ENCODE measurements at places on chromosomes 1 and 21.
A peak's percentile ranks its signal among the peaks of the same experiment; 100 is the strongest.

DNA sequence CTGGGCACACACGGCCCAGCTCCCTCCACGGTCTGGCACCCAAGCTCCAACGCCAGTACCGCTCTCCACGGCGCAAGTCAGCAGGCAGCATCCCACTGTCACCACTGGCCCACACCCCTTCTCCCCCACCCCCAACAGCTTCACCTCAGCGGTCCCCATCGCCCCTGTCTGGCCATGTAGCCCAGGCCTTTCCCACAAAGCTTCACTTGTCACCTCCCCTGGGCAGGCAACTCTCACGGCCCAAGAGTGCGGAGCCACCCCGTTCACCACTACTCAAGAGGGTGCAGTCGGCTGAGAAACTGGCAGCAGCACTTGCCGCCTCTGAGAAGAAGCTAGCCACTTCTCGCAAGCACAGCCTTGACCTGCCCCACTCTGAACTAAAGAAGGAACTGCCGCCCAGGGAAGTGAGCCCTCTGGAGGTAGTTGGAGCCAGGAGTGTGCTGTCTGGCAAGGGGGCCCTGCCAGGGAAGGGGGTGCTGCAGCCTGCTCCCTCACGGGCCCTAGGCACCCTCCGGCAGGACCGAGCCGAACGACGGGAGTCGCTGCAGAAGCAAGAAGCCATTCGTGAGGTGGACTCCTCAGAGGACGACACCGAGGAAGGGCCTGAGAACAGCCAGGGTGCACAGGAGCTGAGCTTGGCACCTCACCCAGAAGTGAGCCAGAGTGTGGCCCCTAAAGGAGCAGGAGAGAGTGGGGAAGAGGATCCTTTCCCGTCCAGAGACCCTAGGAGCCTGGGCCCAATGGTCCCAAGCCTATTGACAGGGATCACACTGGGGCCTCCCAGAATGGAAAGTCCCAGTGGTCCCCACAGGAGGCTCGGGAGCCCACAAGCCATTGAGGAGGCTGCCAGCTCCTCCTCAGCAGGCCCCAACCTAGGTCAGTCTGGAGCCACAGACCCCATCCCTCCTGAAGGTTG is 97.6 kb downstream of the PIK3R3 start:
- DNase-seq = no peak

- DNase-seq = no peak
Measured at GRCh38 chr1:181347495-181348390, 135.6 kb upstream of the CACNA1E start.

- DNase-seq = no peak
Measured at GRCh38 chr1:33338440-33339211, 17.7 kb upstream of the A3GALT2 start.

GRCh38 chr1:84365225-84366221 is 32.8 kb upstream of the DNASE2B start:
- no peak for DNase-seq

DNA sequence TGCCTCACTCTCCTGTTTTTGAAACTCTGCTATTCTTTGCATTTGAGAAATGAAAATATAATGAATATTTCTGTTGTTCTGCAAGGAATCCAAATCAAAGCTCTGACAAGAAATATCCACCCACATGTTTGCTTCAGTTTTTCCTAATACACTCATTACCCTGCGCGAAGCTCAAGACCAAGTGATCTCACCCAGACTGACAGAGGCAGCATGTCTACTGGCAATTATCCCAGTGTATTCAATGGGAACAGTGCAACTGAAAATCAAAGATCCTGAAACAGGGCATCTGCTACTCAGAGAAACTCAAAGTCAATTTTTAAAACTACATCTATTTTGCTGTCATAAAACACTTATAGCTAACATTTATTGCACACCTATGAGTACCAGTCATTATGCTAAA is 321.0 kb upstream of the LRRC7 start:
- DNase-seq = no peak

GRCh38 chr1:226882631-226883409 is 12.4 kb downstream of the PSEN2 start:
- DNase-seq = peak; percentile 78

DNA sequence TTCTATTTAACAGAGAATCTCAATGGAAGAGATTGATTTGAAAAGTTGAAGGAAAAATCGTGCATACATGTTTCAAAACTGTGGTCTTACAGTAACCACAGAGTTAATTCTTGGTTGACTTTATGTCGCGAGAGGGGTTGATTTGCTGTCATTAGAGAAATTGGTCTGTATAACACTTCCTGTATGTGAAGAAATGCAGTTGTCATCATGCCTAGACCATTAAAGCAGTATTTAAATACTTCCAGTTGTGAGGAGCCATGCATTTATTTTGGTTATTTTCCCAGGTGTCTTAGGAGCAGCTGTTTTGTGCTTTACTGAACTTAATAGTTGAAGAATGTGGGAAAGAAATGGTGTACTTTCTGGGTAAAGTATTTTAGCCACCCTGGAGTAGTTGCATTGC is 76.2 kb downstream of the NFIA start:
- DNase-seq = no peak

DNA sequence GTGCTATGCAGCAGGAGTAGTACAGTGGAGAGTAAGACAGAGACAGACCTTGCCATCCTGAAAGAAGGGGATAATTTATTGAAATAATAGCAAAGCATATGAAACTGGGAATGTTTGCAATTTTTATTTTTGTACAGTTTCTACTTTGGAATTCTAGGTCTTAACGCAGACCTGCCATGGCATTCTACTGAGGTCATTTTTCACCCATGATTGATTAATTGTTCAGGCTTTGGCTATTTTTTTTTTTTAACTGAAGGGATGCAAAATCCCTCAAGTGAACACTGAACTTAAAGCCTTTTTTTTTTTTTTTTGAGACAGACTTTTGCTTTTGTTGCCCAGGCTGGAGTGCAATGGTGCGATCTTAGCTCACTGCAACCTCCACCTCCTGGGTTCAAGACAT is 27.1 kb downstream of the MTF2 start:
- no peak for DNase-seq

- no peak for DNase-seq
Measured at GRCh38 chr1:217534566-217534965, 96.3 kb downstream of the GPATCH2 start.

GRCh38 chr1:244361764-244362473 is 89.8 kb downstream of the ADSS2 start:
- DNase-seq = no peak

- no peak for DNase-seq
Measured at GRCh38 chr1:94514095-94514727, 27.3 kb downstream of the F3 start.

DNA sequence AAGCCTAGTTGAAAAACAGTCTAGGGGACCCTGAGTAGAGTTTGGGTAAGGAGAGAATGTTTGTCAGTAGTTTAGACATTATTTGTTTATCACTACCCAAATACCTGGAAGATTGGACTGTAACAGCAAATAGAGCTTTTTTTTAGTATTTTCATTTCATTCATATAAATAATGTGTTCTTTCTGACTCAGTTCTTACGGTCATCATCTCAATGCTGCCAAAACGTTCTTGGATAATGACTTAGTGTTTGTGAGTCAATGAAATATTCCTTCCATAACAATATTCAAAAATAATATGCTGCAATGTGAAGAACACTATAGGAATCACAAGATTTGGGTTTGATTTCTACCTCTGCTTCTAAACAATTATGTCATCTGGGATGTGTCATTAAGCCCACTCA is 400.0 kb upstream of the PKN2 start:
- no peak for DNase-seq

DNA sequence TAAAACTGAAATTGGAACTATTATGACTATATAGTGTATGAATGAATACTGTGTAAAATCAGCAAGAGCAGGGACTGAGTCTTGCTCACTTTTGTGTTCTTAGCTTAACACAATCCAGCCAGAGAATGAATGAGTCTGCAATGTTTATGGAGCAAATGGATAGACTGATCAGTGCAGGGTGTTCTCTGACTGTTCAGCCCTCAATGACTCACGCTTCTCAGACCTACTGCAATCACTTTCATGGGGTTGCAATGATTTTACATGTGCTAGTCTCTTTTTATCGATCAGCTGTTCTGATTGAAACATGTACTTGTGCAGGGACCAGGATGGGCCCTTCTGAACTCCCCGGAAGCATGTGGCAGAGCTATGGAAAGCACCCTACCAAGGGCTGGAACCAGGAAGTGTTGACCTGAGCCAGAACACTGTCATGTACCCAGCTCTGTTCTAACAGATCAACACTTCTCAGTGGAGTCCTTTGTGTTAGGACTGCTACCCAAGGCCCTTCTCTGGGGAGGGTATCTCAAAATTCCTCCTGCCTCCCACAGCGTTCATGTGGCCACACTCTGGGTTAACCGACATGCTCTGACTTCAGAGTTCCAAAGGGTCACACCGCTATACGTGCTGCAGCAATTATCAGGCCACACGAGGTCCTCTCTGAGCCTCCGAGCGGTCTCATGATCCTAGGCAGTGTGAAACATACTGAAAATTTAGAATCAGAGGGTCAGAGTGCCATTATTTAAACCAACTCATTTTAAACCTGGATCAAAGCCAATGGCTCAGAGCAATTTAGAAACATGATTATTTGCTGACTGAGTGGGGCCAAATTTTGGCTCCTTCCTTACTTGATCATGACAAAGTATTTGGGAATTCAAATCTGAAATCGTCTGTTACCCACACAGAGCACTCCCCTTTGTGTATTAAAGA is 35.2 kb downstream of the GRIK1 start:
- DNase-seq = no peak

DNA sequence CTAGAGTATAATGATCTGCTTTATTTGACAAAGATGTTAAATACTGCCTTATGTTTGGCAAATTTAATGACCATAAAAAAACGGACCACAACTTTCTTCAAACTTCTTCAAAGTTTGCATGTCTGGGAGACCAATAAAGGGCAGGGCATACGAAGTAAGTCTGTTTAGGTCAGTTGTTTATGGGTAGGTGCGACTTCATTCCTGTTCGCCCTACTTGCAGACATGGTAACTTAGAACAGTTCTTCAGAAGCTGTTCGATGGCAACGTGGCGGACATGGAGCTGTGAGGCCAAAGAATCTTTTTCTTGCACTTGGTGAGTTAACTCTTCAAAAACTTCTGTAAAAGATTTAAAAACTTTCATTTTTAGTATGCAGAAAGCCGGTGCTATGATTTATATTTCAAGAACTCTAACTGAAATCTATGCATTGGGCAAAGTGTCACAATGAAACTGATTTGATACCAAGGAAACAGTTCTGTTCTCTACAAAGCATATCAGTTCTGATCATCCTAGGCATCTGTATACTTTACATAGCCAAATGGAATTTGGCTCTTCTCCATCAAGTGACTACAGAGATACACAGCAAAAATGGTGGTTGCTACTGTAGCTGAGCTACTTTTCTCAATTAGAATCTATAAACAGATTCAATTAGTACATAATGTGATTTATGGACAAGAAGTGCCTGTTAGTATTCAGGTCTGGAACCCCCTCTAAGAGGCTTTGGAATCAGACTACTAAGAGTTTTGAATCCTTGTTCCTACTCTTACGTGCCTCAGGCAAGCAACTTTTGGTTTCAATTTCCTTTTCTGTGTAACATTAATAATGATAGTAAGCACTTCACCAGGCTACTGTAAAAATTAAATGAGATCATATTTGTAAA is 25.7 kb downstream of the C21orf91 start:
- DNase-seq = no peak

DNA sequence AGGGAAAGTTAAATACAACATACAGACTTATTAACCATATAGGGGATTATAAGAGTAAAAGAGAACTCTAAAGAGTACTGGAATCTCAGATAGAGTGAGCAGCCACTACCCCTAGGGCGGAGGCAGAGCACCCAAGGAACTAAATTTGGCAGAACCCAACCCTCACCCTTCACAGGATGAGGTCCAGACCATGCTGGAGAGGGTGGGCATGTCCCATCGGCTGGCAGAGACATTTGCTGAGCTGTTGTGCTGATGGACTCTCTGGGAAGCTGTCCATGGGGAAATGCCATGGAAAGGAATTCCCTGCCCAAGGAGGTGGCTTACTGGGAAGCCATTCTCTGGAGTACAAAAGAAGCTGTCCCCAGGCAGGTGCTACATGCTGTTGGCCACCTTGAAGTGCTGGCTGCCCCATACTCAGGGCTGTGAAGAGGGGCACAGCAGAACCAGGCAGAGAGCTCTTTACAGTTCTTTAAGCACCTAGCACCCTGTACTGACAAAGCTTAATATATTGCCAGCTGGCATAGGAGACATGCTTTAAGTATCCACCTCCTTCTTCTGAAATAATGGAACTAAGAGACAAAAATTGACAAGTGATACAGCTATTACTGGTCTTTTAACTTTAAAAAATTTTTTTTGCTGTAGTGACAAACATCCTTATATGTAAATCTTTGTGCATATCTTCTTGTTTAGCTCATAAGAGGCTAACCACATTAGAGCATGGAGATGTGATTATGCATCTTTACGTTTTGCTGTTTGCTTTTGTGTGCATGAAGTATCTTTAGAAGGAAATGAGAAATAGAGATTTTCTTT is 29.6 kb downstream of the TSNAX start:
- no peak for DNase-seq

DNA sequence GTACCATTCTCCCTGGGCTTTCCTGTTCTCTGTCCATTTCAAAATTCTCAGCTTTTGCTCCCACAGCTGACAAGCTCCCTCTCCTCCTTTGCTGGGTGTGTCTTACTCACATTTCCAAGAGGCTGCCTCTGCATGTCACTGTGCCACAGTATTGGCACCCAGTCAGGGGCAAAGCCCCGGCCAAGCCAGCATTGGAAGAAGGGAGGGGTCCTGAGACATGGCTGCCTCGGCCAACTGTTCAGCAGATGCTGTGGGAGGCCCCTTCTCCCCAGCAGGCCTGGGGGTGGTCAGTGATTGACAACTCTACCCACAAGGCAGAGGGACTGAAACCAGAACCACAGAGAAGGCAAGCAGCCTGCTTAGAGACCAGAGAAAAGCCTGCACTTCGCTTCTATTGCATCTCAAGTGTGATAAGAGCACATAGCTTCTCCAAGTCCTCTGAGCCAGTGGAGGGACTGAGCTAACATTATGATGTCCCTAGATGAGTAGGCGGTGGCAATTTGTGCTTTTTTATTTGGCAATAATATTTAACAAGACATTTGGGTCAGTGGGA is 294.1 kb downstream of the SIPA1L2 start:
- DNase-seq = no peak

DNA sequence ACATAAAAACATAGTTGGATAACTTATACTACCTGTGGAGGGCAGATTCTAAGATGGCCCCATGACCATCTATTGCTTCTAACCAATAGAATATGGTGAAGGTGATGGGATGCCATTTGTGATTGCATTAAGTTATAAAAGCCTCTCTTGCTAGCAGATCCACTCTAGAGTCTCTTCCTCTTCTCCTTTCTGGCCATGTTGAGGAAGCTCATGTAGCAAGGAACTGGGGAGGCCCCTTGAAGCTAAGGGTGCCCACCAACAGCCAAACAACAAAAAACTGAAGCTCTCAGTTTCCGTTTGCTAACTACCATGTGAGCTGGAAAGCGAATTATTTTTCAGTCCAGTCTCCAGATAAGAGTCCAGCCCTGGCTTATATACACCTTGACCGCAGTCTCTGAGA is 16.0 kb upstream of the AGO1 start:
- no peak for DNase-seq

DNA sequence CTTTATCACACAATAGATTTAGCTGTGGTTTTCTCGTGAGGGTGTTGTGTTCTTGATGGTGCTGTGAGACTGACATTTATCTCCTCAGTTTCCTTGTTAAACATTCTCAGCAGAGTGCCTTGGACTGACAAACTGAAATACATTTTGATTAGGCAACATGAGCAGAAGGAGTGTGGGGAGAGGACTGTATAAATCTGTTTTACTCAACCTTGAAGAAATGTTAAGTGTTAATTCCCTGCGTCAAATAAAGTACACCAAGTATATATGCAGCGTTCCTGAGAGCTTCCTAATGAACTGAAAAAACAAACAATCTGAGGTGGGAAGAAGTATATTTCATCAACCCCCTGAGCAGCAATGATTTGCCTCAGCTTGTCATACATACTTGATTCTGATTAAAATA is 540.3 kb upstream of the B3GALT2 start:
- DNase-seq = no peak

Measured in GM19239 (cell line).